CD4-positive, alpha-beta T cell treated with Interferon alpha-2 for 1 hour (primary cell): ENCODE measurements at places on chromosomes 7 and 10.

- no peak for DNase-seq
Measured at GRCh38 chr10:19663344-19663743, 152.9 kb upstream of the PLXDC2 start.

DNA sequence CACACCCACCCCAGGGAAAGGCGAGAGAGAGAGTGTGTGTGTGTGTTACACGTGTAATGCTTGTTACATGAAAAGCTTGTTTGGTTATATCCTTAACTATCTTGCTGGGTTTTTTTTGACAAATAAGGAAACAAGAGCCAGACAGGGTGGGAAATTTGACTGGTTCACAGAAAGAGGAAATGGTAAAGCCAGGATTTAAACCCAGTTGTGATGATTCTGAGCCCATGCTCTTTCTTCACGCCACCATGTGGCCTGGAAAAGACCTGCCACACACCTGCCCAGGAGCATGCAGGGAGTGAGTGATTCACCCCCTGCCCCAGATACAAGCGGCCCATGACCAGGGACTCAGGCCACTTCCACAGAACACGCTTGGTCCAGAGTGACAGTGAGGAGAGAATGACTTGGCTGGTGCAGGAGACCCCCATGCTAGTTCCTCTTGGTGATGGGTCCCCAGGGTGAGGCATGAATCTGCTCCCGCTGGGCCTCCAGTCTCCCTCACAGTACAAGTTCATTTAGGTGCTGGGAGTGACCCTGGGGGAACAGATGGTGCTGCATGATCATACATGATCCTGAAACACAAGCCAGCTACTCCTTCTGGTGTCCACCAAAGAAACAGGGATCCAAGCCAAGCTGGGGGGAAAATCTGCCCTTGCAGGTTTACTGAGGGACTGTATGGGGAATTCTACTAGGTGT lies 21.0 kb upstream of the EIF5AL1 start:
- no peak for DNase-seq

- no peak for DNase-seq
Measured at GRCh38 chr7:45073786-45074527, 14.8 kb downstream of the NACAD start.

DNA sequence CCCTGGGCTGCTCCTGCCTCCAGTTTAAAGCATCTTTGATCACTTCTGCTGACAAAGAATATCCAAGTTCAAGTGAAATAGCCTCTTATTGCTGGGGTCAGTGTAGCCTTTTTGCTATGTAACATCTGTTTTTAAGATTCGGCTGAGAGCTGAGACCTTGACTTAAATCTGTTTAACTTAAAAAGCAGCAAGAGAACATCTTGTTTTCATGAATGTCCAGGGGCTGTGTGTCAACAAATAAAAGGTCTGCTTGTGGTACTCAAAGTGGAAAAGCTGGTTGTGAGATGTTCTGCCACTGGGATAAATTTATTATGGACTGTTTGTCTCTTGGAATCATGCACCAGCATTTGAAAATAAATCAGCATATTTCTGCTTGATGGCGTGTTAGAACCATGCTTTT lies 73.2 kb downstream of the CALD1 start:
- no peak for DNase-seq

DNA sequence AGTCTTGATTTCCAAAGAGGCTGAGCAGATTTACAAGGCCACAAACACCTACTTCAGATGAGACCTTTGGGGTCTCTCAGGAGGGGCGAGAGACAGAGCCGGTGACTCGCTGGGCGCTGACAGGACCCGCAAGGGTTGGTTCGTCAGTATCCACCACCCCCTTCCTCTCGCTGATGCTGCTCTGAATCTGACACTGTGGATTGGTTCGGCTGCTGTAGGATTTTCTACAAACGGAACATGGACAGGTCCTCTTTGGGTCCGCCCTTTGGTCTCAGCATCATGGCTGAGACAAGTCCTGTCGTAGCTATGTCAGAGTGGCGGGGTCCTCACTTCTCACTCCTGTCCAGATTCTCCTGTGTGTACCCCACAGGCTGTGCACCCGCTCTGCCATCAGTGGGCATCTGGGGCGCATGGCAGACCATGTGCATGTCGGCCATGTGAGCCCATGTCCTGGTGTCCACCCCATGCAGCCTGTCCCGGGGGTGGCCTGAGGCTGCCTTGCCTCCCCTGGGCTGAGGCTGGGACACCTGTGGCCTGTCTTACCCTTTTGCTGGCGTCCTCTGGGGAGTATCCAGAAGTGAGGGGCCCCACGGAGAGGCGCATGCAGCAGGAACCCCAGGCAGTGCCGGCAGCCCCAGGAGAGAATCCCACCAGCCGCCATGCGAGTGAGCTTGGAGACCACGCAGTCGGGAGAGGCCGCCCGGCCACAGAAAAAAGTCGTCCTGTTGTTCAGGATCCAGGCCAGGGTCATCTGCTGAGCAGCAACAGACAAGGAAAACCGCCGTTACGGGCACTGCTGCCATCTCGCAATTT lies 21.6 kb upstream of the FAM20C start:
- no peak for DNase-seq

GRCh38 chr7:139845443-139845805 lies 16.4 kb downstream of the TBXAS1 start:
- DNase-seq = no peak

GRCh38 chr7:22181663-22182062 lies 175.3 kb downstream of the RAPGEF5 start:
- no peak for DNase-seq

DNA sequence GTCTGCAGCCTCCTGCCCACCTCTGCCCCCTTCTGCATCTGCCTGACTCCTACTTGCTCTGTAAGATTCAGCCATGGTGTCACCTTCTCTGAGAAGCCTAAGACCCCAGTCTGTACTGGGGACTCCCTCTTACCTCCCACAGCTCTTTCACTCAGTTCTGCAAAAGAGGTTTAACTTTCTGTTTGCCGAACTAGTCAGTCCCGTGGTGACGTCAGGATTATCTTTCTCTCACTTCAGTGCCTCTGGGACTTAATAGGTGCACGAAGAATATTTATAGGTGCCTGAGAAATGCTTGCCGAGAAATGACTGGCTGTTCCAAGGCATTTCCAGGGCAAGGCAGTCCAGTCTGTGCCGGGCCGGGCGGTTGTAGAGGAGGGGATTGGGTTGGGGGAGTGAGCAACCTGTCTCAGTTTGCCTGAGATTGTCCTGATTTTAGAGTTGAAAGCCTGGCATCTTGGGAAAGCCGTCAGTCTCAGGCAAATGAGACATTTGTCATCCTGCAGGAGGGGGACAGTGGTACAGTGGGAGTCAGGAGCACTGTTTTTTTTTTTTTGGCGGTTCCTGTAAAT lies 227.5 kb upstream of the NPVF start:
- DNase-seq = no peak

- DNase-seq = no peak
Measured at GRCh38 chr10:2120746-2121145, 383.4 kb upstream of the ADARB2 start.

GRCh38 chr7:13321316-13321715 lies 633.9 kb downstream of the ARL4A start:
- no peak for DNase-seq

DNA sequence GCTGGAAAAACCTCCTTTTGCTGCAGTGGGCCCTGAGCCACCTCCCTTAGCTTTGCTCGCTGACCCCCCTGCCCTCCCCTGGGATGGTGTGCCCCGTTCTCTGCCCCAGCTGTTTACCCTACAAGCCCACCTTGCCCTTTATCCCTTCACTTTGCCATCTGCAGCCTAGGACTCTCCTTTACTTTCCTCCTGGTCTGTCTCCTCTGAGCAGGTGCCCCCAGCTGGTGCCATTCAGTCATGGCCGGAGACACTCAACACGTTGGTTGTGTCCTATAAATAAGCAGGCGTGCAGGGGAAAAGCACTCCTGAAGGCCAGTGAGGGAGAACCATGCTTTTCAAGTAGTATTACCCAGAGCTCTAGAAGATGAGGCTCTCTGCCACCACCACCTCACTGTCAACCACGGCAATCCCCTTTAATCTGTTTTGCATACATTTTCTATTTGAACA lies 6.1 kb downstream of the RASSF4 start:
- DNase-seq = no peak

DNA sequence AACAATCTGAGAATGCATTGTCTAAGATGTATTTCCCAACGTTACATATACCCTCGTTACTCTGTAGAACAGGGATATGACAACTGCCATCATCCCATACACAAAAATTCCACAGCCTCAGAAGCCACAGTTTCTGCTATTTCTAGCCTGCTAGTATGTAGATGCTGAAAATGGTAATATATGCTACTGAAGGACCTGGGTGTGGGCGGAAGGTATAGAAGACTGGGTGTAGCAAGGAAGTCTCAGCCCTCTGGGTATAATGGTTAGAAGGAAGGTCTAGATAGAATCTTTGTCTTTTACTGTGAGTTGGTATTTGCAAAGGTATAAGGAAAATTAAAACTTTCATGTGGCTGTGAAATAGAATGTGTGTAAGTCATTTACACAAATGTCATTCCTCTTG lies 79.2 kb upstream of the HPS1 start:
- DNase-seq = no peak

GRCh38 chr7:47149971-47150370 lies 431.9 kb downstream of the TNS3 start:
- no peak for DNase-seq

GRCh38 chr7:22476824-22477223 lies 23.2 kb downstream of the STEAP1B start:
- DNase-seq = no peak

DNA sequence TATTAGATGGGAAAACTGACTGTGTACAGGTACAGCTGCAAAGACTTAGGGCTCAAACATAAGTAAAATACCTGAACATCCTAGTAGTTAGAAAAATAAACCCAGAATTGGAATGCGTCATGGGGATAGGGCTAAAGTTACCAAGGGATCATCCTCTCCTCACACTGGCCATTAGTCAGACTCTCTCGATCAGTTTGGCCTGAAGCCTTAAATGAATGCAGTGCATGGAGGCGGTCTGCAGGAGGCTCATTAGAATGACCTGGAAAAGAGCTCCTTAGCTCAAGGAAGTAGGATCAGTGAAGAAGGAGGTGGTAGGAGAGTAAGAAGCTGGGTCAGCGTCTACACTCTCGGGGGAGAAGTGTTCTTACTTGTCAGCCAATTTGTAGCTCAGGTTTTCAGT lies 35.3 kb downstream of the DENND2A start:
- DNase-seq = no peak

GRCh38 chr10:131490991-131491594 lies 179.6 kb upstream of the TCERG1L start:
- no peak for DNase-seq

GRCh38 chr10:125092564-125093031 lies 67.8 kb downstream of the CTBP2 start:
- no peak for DNase-seq

- no peak for DNase-seq
Measured at GRCh38 chr7:131897790-131898165, 341.4 kb upstream of the PODXL start.

GRCh38 chr7:379456-380138 lies 89.6 kb downstream of the FOXL3 start:
- DNase-seq = no peak

DNA sequence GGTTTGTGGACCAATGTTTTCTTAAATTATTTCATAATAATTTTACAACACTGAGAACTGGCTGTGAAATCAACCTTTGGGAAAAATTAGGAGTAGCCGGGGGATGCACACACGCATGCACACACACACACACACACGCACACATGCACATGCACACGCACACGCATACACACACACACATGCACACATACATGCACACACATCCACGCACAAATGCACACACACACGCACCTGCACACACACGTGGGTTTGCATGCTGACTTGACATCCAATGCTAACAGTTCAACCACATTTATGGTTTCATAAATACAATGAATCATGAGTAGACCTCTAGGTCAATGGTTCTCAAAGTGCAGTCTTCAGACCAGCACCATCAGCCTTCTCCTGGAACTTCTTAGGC lies 354.1 kb downstream of the DPP6 start:
- no peak for DNase-seq

DNA sequence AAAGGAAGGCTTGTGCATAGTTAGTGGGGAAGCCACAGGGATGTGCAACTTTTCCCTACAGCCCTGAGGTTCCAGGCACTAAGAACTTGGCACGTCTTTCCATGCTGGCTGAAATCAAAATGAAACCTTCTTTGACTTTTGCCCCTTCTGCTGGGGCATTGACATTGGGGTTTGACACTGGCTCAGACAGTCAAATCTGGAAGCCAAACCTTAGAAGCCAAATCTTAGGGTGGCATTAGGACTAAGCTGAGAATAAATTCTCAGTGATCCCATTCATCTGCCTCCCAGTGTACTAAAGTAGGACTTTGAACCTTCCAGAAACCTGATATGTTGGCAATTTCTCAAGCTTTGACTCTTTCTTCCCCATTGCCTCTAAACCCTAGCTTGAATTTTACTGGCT lies 31.3 kb upstream of the INSYN2A start:
- DNase-seq = no peak

DNA sequence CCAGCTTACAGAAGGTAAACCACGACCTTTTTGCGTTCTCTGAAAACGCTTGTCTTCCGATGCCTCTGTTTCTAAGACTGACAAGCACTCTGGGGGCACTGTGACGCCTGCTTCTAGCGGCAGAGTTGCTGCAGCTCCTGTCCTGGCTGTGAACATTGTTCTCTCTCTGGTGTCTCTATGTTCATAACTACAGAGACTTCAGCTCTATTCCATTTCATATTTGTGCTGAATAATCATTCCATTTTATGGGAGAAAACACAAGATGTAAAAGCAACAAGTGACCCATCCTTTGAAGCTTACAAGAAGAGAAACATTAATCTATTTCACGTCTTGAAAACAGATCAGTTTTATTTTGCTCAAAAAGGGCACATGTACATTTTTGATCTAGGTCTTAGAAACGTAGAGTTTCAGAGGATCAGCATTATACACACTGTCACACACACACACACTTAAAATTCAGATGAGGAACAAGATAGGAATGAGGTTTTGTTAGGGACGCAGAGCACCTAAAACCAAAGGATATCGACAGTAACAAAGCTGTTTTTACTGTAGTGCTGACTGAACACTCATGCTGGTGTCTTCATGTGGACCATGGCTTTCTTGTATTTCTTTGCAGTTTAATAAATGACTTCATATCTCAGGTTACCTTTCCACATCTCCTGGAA lies 3.0 kb downstream of the IKZF1 start:
- DNase-seq = peak; percentile 86

DNA sequence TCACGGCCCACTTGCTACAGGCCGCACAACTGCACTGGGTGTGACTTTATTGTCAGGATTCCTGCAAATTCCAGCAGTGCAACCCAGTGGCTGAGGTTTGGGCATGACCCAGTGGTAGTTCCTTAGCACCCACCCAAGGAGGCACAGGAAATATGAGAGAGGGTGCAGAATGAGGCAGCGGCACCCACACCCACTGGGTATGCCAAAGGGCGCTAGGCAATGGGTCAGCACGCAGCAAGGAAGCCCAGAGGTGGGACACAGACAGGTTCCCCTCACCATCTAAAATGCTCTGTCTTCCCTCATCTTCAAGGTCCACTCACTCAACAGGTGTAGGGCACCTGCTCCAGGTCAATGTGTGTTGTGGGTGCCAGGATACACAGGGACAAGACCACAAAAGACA lies 357.8 kb upstream of the MKI67 start:
- DNase-seq = no peak
